ENCODE measurements at places on chromosomes 16 and 17.

GRCh38 chr17:16447676-16448075 is 32.3 kb downstream of the TRPV2 start:
- DNase-seq = no peak

GRCh38 chr17:34095106-34095505 is 160.0 kb upstream of the CCL2 start:
- no peak for DNase-seq

DNA sequence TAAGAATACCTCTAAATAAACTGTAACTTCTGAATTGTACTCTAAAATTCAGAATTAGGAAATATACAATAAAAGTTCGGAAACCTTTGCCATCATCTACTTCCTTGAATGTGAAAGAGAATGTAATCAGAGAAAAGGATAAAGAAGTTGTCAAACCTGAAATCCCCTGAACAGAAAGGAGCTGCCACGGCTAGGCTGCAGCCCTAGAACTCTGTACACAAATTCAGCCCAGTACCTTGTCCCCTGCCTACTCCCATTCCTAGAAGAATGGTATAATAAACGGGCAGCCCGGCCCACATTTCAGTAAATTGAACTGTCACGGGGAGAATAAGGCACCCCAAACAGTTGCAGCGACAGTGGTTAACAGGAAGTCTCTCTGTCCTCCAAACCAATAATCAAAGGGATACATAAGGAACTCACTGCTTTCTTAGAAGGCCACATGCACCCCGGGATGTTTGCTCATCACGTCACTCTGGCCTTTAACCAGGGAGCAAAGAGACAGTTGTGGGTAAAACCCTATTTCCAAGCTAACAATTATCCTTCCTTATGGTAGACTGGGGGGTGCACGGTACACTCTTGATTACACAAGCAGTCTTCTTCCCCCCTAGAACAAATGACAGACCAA is 24.3 kb upstream of the RFFL start:
- DNase-seq = no peak

- DNase-seq = peak; percentile 92
Measured at GRCh38 chr17:39653662-39654331, 11.4 kb upstream of the TCAP start.
